ENCODE measurements at places on chromosomes 4 and X.

- DNase-seq = no peak
Observed at GRCh38 chr4:48478273-48478672, 4.9 kb upstream of the SLC10A4 start.

GRCh38 chr4:184450045-184450444 is 24.3 kb downstream of the IRF2 start:
- DNase-seq = no peak

DNA sequence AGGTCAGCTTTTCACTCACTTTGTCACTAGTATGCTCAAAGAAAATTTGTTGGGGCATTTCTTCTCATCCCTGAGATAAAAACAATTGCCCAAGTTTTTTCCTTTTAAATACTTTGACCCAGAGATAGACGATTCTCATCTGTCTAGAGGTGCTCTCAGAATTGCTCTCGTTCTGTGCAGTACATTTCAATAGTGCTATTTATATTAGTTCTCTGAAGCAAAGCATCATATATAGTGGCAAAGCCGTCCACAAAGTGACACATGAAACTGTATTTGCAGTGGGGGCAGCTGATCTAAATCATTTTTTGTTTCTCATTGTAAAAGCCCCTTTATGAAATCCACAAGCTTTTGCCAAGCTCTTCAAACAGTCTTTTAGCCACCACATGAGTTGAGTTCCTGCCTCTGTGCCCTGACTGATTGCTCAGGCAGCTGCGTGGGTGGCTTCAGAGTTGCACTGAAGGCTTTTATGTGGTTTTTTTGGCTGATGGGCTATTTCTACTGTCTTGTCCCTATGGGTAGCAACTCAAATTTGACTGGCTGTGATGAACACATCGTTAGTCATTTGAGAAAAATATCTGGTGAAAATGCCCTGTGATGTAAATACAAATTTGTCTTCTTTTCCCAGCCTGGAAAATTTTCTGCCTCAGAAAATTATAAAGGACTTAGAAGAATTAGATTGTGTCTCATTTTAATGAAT is 119.1 kb upstream of the OTUD4 start:
- DNase-seq = no peak

GRCh38 chr4:77856152-77856551 is 6.5 kb upstream of the MRPL1 start:
- no peak for DNase-seq

GRCh38 chr4:7432531-7433375 is 2.0 kb downstream of the PSAPL1 start:
- no peak for DNase-seq

GRCh38 chr4:7725951-7726350 is 213.7 kb downstream of the AFAP1 start:
- no peak for DNase-seq

GRCh38 chrX:39163581-39164126 is 362.4 kb downstream of the MID1IP1 start:
- DNase-seq = no peak

GRCh38 chr4:187480146-187481145 is 515.1 kb upstream of the ZFP42 start:
- no peak for DNase-seq

DNA sequence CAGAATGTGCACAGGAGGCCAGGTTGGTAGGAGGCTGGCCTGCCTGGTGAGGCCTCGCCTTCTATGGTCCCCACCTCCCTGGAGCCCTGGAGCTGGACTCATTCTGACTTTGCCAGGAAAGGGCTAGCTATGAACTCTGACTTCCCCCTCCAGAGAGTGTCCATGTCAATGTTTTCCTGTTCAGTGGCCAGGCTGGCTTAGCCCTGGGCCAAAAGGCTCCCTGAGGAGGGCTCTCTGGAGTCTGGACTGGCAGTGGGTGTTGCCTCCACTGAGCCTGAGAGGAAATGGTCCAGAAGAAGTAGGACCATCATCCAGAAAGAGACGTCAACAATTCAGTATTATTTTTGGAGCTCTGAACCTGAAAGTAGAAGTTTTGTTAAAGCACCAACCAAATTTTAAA is 178.7 kb downstream of the CHIC2 start:
- DNase-seq = no peak

GRCh38 chr4:111323496-111323895 is 700.6 kb upstream of the PITX2 start:
- no peak for DNase-seq

- DNase-seq = no peak
Observed at GRCh38 chrX:24150898-24151297, 1.4 kb downstream of the ZFX start.

DNA sequence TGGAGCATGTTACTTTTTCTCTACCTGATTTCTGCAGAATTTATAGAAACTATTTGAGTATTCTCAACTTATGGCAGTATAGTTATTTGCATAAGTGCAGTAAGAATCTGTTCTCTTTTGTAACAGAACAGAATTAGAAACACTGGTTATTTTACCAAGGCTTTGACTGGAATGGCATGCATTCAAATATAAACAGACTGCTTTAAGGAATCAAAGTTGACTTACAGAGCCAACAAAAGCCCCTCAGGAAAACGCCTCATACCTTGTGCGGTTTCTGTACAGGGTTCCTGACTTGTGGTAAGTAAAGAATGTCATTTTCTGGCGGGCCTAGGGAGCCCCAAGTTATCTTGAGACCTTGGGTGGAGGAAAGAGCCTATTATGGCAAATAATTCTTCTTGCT is 97.1 kb downstream of the GPR143 start:
- no peak for DNase-seq

- DNase-seq = no peak
Observed at GRCh38 chrX:136899221-136899620, 18.7 kb upstream of the RBMX start.

DNA sequence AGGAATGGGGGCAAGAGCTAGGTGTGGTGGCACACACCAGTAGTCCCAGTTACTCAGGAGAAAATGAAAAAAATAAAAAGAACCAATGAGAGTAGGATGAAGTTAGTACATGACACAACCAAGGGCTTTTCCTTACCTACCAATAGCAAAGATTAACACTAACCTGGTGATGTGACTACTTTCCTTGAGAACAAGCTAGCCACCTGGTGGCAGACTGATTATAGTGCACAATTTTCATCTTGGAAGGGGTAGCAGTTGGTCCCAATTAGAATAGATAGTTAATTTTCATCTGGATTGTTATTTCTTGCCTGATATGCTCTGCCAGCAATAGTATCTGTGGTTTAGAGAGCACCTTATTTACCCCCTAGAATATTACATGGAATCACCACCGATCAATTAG is 1216.8 kb upstream of the PABPC4L start:
- no peak for DNase-seq

Measured in large intestine (tissue), 12 donors.